ENCODE measurements at places on chromosomes 7 and 10. TPM values are rescaled to one million over a fixed set of nuclear protein-coding genes. Genes with fewer than 3 reads are reported as not detected.
A peak's percentile ranks its signal among the peaks of the same experiment; 100 is the strongest.

DNA sequence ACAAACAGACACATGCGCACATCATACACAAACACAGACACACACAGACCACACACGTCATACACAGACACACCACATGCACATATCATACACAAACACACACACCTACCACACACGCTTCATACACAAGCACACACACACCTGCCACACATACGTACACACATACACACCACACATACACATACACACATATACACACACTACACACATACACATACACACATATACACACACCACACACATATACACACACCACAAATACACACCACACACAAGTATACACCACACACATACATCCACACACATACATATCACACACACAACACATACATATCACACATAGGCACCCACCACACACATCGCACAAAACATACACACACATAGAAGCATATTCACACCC lies 224.7 kb downstream of the SKAP2 start:
- H3K27me3 ChIP-seq: no peaks in the 10 kb centered on the region
- no peak for DNase-seq
- no peaks in the 10 kb centered on the region for H3K36me3 ChIP-seq
- no peak overlapping the region for H3K4me3 ChIP-seq

DNA sequence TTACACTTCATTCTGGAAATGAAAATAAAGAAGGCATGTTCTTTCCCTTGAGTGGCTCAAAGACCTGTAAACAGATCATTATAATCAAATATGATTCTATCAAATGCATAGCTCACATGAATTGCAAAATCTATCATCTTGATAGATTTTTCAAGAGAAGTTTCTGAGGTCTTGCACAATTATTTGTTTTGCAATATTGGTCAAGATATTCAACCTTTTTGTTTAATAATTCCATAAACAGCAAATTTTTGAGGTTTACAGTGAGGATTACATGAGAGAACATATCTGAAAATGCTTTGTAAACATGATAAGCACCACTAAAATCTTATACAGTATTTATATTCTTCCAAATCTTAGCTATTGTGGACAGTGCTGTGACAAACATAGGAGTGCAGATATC lies 160.8 kb downstream of the HDAC9 start:
- H3K36me3 ChIP-seq: peaks cover 18% of the 10 kb centered on the region
- H3K27me3 ChIP-seq: no peaks in the 10 kb centered on the region
- peak overlapping the region; percentile 78 for H3K27ac ChIP-seq
- no peak for DNase-seq

GRCh38 chr10:88342733-88343310 lies 240.3 kb downstream of the RNLS start:
- peaks cover 4% of the 10 kb centered on the region for H3K27me3 ChIP-seq
- H3K4me1 ChIP-seq: peaks cover 29% of the 10 kb centered on the region
- no peaks in the 10 kb centered on the region for H3K36me3 ChIP-seq
- no peak overlapping the region for H3K27ac ChIP-seq
- no peak for DNase-seq

- no peaks in the 10 kb centered on the region for H3K27me3 ChIP-seq
- no peak for DNase-seq
- H3K4me1 ChIP-seq: no peaks in the 10 kb centered on the region
- no peak overlapping the region for H3K27ac ChIP-seq
- H3K36me3 ChIP-seq: no peaks in the 10 kb centered on the region
These were observed 150.2 kb upstream of the AUTS2 start for GRCh38 chr7:69448071-69448470.

DNA sequence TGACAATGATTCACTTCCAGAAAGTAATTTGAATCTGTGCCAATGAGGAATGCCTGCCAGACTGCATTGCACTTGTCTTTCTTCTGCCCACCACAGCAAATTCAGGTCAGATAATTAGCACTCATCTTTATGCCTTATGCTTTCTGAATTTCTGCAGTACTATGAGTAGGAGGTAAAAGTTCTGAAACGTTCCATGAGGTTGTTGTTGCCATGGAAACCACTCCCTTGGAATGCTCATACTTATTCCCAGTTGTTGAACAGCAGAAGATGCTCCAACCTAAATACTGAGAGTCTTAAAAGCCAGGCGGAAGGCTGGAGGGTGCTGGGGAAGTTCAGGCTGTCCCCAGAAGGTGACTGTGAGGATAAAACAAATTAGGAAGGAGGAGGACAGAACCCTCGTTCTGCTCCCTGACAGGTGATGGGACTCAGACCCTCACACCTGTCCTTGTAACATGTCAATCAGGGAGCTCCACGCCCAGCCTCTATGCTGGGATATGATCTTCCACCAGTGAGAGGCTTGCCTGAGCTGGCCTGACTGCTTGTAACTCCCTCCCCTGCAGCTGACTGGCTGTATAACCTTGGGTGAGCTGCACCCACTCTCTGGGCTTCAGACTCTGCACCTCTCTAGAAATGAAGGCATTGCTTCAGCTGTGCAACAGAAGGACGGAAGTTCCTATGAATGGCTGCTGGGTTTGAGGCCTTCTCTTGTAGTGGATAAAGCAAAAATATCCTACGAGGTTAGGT lies 554.3 kb upstream of the MGMT start:
- H3K36me3 ChIP-seq: no peaks in the 10 kb centered on the region
- peaks cover 30% of the 10 kb centered on the region for H3K27me3 ChIP-seq
- no peak for DNase-seq
- H3K27ac ChIP-seq: no peak overlapping the region

- DNase-seq: peak; percentile 56
- H3K27me3 ChIP-seq: no peaks in the 10 kb centered on the region
- peak overlapping the region; percentile 95 for H3K4me3 ChIP-seq
- no peaks in the 10 kb centered on the region for H3K36me3 ChIP-seq
- peaks cover 27% of the 10 kb centered on the region for H3K4me1 ChIP-seq
- peak overlapping the region; percentile 99 for H3K27ac ChIP-seq
These were observed 16.0 kb downstream of the MYOZ1 start for GRCh38 chr10:73625004-73625883.

- no peaks in the 10 kb centered on the region for H3K36me3 ChIP-seq
- peaks cover 41% of the 10 kb centered on the region for H3K27me3 ChIP-seq
- DNase-seq: no peak
- H3K4me1 ChIP-seq: no peaks in the 10 kb centered on the region
- H3K4me3 ChIP-seq: no peak overlapping the region
- H3K27ac ChIP-seq: no peak overlapping the region
These were observed 186.6 kb downstream of the RAB11FIP2 start for GRCh38 chr10:117860135-117860534.

DNA sequence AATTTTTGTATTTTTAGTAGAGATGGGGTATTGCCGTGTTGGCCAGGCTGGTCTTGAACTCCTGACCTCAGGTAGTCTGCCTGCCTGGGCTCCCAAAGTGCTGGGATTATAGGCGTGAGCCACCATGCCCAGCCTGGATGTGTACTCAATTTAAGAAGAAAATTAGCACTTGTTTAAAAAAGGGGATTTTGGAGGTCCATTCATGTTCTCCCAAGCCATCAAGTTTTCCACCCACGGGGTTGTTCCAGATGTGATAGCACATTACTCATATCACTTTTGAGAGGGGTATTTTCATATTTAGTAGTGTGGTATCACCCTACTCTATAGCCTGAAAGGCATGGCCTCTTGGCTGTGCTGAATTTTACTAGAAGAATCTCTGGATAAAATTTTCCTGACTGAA lies 10.5 kb upstream of the SLC26A3 start:
- peaks cover 10% of the 10 kb centered on the region for H3K4me1 ChIP-seq
- no peak for DNase-seq
- no peaks in the 10 kb centered on the region for H3K36me3 ChIP-seq
- H3K27ac ChIP-seq: no peak overlapping the region
- H3K27me3 ChIP-seq: peaks cover 6% of the 10 kb centered on the region
- no peak overlapping the region for H3K4me3 ChIP-seq

GRCh38 chr10:103751667-103752290 lies 103.6 kb downstream of the SH3PXD2A start:
- no peak overlapping the region for H3K4me3 ChIP-seq
- no peak overlapping the region for H3K27ac ChIP-seq
- H3K27me3 ChIP-seq: no peaks in the 10 kb centered on the region
- H3K36me3 ChIP-seq: no peaks in the 10 kb centered on the region
- peaks cover 4% of the 10 kb centered on the region for H3K4me1 ChIP-seq
- DNase-seq: no peak

DNA sequence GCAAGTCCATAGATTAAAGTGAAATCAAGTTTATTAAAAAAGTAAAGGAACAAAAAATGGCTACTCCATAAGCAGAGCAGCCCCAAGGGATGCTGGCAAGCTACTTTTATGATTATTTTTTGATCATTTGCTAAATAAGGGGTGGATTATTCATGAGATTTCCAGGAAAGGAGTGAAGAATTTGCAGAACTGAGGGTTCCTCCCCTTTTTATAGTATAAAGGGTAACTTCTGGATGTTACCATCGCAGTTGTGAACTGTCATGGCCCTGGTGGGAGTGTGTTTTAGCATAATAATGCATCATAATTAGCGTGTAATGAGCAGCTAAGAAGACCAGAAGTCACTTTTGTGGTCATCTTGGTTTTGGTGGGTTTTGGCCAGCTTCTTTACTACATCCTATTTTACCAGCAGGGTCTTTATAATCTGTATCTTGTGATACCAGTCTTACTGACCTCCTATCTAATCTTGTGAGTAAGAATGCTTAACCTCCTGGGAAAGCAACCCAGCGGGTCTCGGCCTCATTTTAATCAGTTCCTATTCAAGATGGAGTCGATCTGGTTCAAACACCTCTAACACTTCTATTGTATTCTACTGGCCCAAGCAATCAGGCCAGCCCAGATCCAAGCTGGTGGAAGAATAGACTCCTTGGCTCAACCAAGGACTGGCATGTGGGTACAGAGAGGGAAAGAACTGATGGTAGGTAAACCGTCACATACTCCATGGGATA lies 87.9 kb upstream of the NPSR1 start:
- no peak overlapping the region for H3K4me3 ChIP-seq
- no peaks in the 10 kb centered on the region for H3K36me3 ChIP-seq
- H3K4me1 ChIP-seq: no peaks in the 10 kb centered on the region
- no peaks in the 10 kb centered on the region for H3K27me3 ChIP-seq

DNA sequence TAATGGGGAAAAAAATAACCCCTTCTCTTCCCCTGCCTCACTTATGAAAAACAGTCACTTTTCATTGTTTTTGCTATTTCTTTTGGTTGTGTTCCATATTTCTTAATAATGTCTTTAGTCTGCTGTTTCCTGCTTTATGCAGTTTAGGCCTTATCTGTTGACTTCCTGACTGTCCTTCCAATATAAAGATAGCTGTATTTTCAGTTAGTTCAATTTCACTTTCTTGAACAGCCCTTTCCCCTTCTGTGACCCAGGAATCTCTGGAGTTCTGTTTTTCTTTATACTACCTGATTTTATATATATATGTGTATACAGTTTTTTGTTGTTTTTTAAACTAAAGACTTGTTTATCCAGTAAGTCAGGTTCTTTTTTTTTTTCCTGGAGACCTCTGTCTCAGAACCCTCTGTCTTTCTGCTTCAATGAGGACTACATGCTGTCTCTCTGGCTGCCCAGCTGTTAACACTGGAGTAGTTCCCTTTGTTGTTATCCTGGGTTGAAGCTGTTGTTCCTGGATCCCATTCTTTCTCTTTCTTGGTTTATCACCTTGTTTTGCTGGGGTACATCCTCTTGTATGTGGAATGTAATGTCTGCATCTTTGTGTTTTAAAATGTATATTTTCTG lies 87.2 kb downstream of the GSDME start:
- no peak overlapping the region for H3K4me3 ChIP-seq
- H3K36me3 ChIP-seq: peaks cover 5% of the 10 kb centered on the region
- H3K27me3 ChIP-seq: no peaks in the 10 kb centered on the region
- no peak overlapping the region for H3K27ac ChIP-seq
- peaks cover 15% of the 10 kb centered on the region for H3K4me1 ChIP-seq

- H3K4me1 ChIP-seq: peaks cover 16% of the 10 kb centered on the region
- H3K27me3 ChIP-seq: peaks cover 99% of the 10 kb centered on the region
- H3K4me3 ChIP-seq: no peak overlapping the region
- no peak overlapping the region for H3K27ac ChIP-seq
These were observed 11.5 kb upstream of the PRKAG2 start for GRCh38 chr7:151888079-151889067.

GRCh38 chr10:86962136-86962980 lies 4.0 kb downstream of the SNCG start:
- DNase-seq: no peak
- no peaks in the 10 kb centered on the region for H3K36me3 ChIP-seq
- no peak overlapping the region for H3K27ac ChIP-seq
- H3K27me3 ChIP-seq: no peaks in the 10 kb centered on the region

DNA sequence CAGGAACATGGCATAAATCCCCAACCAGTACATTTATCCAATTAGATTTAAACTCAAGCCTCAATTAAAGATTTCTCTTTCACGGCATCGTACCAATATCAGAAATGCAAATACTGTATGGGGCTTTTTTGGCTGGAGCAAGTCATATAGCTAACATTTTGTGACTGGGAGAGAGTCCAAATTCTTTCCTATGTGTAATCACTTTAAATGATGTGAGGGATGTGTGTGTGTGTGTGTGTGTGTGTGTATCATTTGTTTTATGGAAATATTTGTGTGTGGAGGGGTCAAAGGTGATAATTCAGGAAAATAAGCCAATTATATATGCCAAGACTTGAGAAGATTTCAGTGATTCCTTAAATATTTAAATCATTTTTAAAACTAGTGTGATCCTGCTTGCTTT lies 196.6 kb downstream of the TRIL start:
- DNase-seq: no peak
- no peak overlapping the region for H3K4me3 ChIP-seq
- peaks cover 15% of the 10 kb centered on the region for H3K4me1 ChIP-seq
- H3K27ac ChIP-seq: no peak overlapping the region
- peaks cover 3% of the 10 kb centered on the region for H3K36me3 ChIP-seq
- no peaks in the 10 kb centered on the region for H3K27me3 ChIP-seq

DNA sequence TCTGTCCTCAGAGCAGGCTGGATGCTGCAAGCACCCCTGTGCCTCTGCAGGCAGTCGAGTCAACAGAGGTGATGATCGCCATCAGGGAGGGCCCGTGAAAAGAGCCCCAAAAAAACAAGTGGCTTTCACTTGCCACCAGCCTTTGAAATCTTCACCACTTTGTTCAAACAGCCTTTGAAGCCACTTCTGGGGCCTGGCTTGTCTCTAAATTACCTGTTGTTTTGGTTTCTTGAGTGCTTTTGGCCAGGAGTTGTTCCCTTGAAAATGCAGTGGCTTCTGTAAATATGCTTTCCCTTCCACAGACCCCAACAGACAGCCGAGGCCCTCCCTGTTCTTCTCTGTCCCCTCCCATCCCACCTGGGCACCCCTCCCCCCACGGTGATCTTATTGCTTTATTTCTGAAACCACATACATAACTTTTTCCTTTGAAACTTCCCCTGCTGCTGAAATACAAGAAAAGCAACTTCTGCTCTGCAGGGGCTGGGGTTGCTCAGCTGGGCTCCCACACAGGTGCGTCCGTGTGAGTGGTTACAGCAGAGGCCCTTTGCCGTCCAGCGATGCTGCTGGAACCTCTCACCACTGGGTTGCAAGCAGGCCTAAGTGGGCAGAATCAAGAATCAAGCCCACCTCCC lies 283.8 kb upstream of the SHH start:
- no peak for DNase-seq
- H3K27me3 ChIP-seq: peaks cover 4% of the 10 kb centered on the region
- no peaks in the 10 kb centered on the region for H3K36me3 ChIP-seq
- H3K27ac ChIP-seq: no peak overlapping the region
- no peaks in the 10 kb centered on the region for H3K4me1 ChIP-seq

- H3K27ac ChIP-seq: no peak overlapping the region
- H3K36me3 ChIP-seq: peaks cover 3% of the 10 kb centered on the region
These were observed 33.9 kb upstream of the CYCS start for GRCh38 chr7:25158966-25159365.

SH2D4B gene
- total RNA-seq: 0.27 TPM

CD36 gene
- total RNA-seq: 0.44 TPM

TMEM236 gene
- 0.04 TPM for total RNA-seq

ZNF804B gene
- total RNA-seq: 0.66 TPM

VSTM4 gene
- 4.1 TPM for total RNA-seq

RSPH10B2 gene
- total RNA-seq: 0.95 TPM
